AG04450 (cell line): ENCODE measurements at places on chromosomes 1 and 21. TPM values are rescaled to one million over a fixed set of nuclear protein-coding genes. Genes with fewer than 3 reads are reported as not detected.

The FCAMR gene
- not detected in 2 replicates for polyA plus RNA-seq

The LCE1B gene
- polyA plus RNA-seq, result not detected in 2 replicates

The CENPF gene
- 11.1 and 17.5 TPM in 2 replicates for polyA plus RNA-seq

The HSD3B2 gene
- polyA plus RNA-seq, result not detected in 2 replicates

The TARBP1 gene
- 19.4 and 22.6 TPM in 2 replicates for polyA plus RNA-seq

The CTPS1 gene
- 27.3 and 29.5 TPM in 2 replicates for polyA plus RNA-seq

The AMIGO1 gene
- 1.5 and 2.3 TPM in 2 replicates for polyA plus RNA-seq

The TFF2 gene
- not detected in 2 replicates for polyA plus RNA-seq

The C1orf167 gene
- polyA plus RNA-seq, result 0.11 and 0.32 TPM in 2 replicates

The TNFRSF1B gene
- polyA plus RNA-seq, result 5.9 and 6.2 TPM in 2 replicates

The C1orf52 gene
- 28.0 and 31.2 TPM in 2 replicates for polyA plus RNA-seq

The TMEM51 gene
- polyA plus RNA-seq, result 25.5 and 28.6 TPM in 2 replicates

The GIPC2 gene
- 0.07 and 0.09 TPM in 2 replicates for polyA plus RNA-seq

The AZIN2 gene
- polyA plus RNA-seq, result 7.0 and 7.8 TPM in 2 replicates
